NCI-H1694 (cell line): ENCODE measurements at places on chromosomes 3 and 15.

GRCh38 chr3:13509059-13509815, 29.1 kb downstream of the HDAC11 start:
- no peak for DNase-seq

- DNase-seq = no peak
Measured at GRCh38 chr15:59303633-59304032, 69.0 kb downstream of the MYO1E start.

DNA sequence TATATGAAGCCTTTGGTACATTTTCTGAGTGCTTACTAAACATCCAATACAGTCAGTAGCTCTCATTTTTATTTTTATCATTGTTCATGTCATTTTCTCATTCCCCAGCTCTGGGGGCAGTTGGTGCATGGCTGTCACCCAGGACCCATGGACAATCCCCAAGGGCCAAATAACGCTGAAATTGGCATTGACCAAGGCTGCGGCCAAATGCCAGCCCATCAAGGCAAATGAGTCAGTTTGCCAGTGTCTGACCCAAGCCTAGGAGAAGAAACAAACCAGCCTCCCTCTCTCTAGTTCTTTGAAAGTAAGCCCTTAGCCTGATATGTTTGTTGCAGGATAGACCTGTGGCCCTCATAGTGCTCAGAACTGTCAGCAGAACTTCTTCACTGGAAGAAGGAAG, 219.2 kb downstream of the THSD4 start:
- no peak for DNase-seq

DNA sequence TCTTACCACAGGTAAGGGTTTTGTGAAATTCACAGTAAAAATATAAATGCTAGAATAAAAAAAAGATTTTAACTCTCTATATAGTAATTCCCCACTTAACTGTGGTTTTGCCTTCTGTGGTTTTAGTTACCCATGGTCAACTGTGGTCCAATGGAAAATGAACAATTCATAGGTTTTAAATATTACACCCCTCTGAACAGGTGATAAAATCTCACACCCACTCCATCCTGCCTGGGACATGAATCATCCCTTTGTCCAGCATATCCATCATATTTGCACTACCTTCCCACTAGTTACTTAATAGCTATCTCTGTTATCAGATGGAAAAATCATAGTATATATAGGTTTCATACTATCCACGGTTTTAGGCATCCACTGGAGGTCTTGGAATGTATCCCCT, 49.2 kb downstream of the HDGFL3 start:
- no peak for DNase-seq

GRCh38 chr3:3798631-3799113, 559 bp upstream of the LRRN1 start:
- no peak for DNase-seq
